Caki2 (cell line): ENCODE measurements at places on chromosomes 6 and 20. TPM values are rescaled to one million over a fixed set of nuclear protein-coding genes. Genes with fewer than 3 reads are reported as not detected.
A peak's percentile ranks its signal among the peaks of the same experiment; 100 is the strongest.

GATA5 gene
- total RNA-seq = not detected in 2 replicates

RRAGD gene
- total RNA-seq = 6.5 and 8.3 TPM in 2 replicates

MICB gene
- total RNA-seq = 11.5 and 18.2 TPM in 2 replicates

HLA-DOA gene
- total RNA-seq = not detected in 2 replicates

SCRT2 gene
- not detected in 2 replicates for total RNA-seq

HSPA12B gene
- total RNA-seq = not detected in 2 replicates

GRCh38 chr6:15483060-15483459 is 179.8 kb downstream of the DTNBP1 start:
- DNase-seq = no peak

DNA sequence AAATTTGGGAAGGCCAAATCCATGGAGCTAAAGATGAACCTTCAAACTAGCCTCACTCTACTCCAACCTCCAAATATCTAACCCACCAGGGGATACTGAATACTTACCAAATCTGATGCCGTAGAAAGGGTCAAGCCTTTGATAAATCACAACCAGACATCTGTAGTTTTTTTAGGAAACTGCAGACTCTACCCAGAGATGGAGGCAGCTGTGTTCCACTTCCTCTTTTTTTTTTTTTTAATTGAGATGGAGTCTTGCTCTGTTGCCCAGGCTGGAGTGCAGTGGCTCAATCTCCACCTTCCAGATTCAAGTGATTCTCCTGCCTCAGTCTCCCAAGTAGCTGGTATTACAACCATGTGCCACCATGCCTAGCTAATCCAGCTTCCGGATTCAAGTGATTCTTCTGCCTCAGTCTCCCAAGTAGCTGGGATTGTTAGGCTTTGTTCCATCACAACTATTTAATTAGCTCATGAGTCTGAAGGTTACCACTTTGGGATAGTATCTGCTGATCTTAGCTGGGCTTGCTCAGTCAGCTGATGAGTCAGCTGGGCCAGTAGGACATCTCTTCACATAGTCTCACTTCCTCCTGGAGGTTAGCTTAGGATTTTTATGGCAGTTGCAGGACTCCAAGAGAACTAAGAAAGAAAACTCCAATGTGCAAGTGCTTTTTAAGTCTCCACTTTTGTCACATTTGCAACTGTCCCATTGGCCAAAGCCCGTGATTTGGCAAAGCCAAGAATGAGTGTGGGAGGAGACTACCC is 13.3 kb downstream of the FRK start:
- no peak for DNase-seq

- no peak for DNase-seq
Observed at GRCh38 chr6:99348288-99349170, 945 bp downstream of the FAXC start.

GRCh38 chr6:16450821-16451220 is 212.4 kb downstream of the GMPR start:
- no peak for DNase-seq

DNA sequence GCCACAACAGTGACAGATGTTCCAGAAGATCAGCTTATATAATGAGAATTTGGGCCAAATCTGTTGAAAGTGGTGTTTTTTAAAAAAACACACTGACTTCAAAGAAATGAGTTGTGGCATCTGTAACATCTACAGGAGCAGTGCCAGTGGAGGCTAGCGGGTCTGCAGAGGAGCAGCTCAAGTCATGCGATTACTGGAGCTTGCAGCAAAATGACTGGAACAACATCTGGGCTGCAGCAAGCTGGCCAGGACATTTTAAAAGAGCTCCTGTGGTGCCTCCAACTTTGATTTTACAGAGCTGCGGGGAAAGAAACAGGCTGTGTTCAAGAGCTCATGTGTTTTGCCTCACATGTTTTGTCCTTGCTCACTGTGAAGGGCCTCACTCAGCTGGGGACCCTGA is 57.2 kb downstream of the TBX18 start:
- no peak for DNase-seq

GRCh38 chr6:16704401-16705045 is 56.7 kb downstream of the ATXN1 start:
- DNase-seq = no peak

GRCh38 chr6:90216072-90216977 is 80.3 kb downstream of the BACH2 start:
- DNase-seq = peak; percentile 89

- DNase-seq = no peak
Observed at GRCh38 chr6:159762681-159763293, 942 bp downstream of the ACAT2 start.

GRCh38 chr6:56349194-56349593 is 101.8 kb upstream of the COL21A1 start:
- DNase-seq = no peak

- no peak for DNase-seq
Observed at GRCh38 chr20:51216850-51217249, 193.9 kb upstream of the KCNG1 start.

GRCh38 chr6:98823428-98824161 is 10.8 kb upstream of the POU3F2 start:
- no peak for DNase-seq

DNA sequence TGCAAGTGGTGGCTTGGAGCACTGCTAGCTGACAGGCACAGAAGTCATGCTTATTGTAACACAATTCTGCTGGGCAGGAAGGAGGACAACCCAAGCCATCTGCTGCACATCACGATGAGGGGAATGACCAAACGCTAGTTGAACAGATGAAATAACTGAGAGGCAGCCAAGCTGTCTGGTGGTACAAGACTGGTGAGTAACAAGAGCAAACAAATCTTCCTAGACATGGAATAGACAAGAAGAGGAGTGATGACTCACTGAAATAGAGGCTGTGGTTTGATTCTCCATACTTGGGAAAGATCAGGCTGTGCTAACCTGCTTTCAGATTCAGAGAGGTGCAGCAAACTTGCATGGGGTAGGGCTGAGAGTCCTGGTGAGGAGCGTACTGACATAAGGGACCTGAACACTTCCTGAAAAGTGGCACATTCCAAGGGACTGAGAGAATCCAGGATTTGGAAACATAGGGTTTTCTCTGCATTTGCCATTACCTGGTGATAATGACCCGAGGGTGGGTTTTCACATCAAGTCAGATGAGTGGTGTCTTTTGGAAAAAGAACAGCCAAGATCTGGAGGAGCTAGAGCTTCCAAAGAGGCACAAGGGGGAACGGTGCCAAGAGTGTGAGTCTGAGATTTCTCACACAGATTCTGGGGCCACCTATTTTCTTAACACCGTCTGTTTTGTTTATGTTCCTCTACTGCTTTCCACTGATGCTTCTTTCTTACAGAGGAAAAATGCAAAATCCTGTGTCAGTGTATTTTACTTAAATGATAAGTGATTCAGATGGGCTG is 60.0 kb downstream of the PRL start:
- peak; percentile 86 for DNase-seq

- DNase-seq = no peak
Observed at GRCh38 chr6:116876635-116877611, at the start of gene RFX6. RFX6 (plus strand) TSS chr6:116877242; CDS start chr6:116877276, 34 bp downstream.

- DNase-seq = no peak
Observed at GRCh38 chr6:133787859-133788505, 100.9 kb upstream of the TCF21 start.
